Cerebellum (tissue), 4 donors: ENCODE measurements at places on chromosomes 2 and 18. TPM values are rescaled to one million over a fixed set of nuclear protein-coding genes. Genes with fewer than 3 reads are reported as not detected.

DNAH6 gene
- total RNA-seq: 9.5 TPM

TDRD15 gene
- 0.18 TPM for total RNA-seq

XDH gene
- total RNA-seq: 0.54 TPM

TCF7L1 gene
- total RNA-seq: 8.5 TPM

DUSP2 gene
- 4.1 TPM for total RNA-seq

TAF4B gene
- 8.9 TPM for total RNA-seq

SUMO1 gene
- 90.1 TPM for total RNA-seq

VWC2L gene
- total RNA-seq: 4.3 TPM

VIT gene
- 3.4 TPM for total RNA-seq

PARD6G gene
- total RNA-seq: 11.3 TPM

IL18R1 gene
- 0.09 TPM for total RNA-seq

SYT4 gene
- 121 TPM for total RNA-seq

NAPG gene
- 66.3 TPM for total RNA-seq

PAX8 gene
- not detected for total RNA-seq

COL4A4 gene
- total RNA-seq: 3.0 TPM

CAPN14 gene
- 2.8 TPM for total RNA-seq

HRH4 gene
- 0.18 TPM for total RNA-seq

RNU2-63P gene
- not detected for total RNA-seq

TEKT4 gene
- total RNA-seq: 0.27 TPM

ZSWIM2 gene
- 0.18 TPM for total RNA-seq

ROCK1 gene
- 73.0 TPM for total RNA-seq

SDC1 gene
- total RNA-seq: 26.0 TPM

MYO3B gene
- 1.2 TPM for total RNA-seq

STARD6 gene
- total RNA-seq: not detected

CABLES1 gene
- total RNA-seq: 7.0 TPM

XIRP2 gene
- total RNA-seq: 0.45 TPM

SOCS6 gene
- 34.0 TPM for total RNA-seq

ITGAV gene
- 60.7 TPM for total RNA-seq

USP37 gene
- 31.1 TPM for total RNA-seq

INHBB gene
- 6.1 TPM for total RNA-seq

CDK15 gene
- total RNA-seq: 0.18 TPM

NEU4 gene
- total RNA-seq: 0.82 TPM

DNAJC27 gene
- 13.1 TPM for total RNA-seq

ZC3H6 gene
- 25.8 TPM for total RNA-seq

TRABD2A gene
- 1.4 TPM for total RNA-seq

GAD1 gene
- total RNA-seq: 154 TPM

OTOS gene
- total RNA-seq: 1.4 TPM

RIT2 gene
- 9.5 TPM for total RNA-seq

ELP2 gene
- total RNA-seq: 134 TPM

ZNF407 gene
- 32.0 TPM for total RNA-seq

CXCR4 gene
- 110 TPM for total RNA-seq
